Fibroblast of lung (primary cell): ENCODE measurements at places on chromosomes 7 and 10.
A peak's percentile ranks its signal among the peaks of the same experiment; 100 is the strongest.

DNA sequence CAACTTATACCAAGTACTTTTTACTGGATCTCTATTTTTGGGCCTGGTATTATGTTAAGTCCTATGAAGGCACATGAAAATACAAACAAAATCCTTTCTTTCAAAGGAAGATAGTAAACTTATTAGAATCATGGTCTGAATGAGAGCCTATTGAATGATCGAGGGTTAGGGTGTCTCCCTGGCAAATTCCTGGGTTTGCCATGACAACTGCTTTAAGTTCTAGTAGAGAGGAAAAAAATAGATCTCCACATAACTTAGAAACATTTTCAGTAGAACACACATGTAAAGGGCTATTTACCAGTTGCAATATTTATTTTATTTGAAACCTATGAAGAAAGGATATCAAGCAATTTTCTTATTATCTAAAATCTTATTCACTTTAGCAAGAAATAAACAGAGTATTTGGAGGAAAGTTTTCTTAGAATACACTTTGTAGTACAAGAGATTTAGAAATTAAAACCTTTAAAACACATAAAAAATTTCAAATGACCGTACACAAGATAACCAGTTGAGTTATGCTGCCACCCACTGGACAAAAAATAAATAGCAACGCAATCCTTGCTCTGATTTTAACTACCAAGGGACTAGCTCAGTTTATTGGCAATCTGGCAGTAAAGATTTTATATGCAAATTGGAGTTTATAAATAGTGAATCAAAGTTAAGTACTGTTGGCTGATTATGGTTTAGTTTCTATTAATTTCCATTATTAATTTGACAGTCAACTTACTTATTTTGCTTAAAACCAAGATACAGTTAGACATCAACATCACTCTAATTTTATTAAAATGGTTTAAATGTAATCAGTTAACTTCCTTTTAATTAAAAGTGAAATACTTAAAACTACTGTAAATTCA lies 33.9 kb downstream of the CACUL1 start:
- DNase-seq, result peak; percentile 73

DNA sequence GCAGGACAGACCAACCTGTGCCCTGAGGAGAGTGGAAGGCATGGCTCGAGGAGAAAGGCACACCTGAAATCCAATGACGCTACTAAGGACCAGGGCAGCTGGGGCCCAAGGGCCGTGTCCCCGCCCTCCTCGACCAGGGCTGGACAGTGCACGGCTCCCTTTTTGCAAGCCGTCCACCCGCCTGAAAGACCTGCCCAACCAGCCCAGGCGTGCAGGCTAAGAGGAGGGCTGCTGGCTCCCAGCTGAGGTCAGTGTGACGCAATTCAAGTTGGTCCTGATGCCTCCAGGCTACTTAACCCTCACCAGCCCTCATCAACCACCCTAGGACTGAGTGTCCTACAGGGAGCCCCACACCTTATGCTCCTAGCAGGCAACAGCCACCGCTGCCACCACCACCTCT lies 69.3 kb downstream of the DLG5 start:
- no peak for DNase-seq

GRCh38 chr7:29511337-29511736 lies 52.3 kb upstream of the PRR15 start:
- DNase-seq, result no peak

DNA sequence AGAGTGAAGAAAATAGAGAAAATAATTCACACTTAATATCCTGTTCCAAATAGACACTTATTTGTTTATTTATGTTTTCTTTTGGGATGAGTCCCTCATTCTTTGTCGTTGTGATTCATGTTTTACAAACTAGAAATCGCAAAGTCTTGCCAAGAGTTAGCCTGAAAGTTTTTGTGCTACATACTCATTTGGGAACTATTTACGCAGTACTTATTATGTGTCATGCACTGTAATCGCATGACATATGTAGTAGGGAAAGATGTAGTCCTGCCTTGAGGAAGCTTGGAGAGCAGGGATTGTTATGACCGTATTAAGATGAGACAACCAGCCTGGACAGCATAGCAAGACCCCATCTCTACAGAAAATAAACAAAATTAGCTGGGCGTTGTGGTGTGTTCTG lies 189.3 kb downstream of the ABCA13 start:
- DNase-seq, result peak; percentile 47

- no peak for DNase-seq
Measured at GRCh38 chr7:82081644-82082224, 311.9 kb upstream of the HGF start.

GRCh38 chr10:57694956-57695608 lies 572.6 kb downstream of the IPMK start:
- DNase-seq, result peak; percentile 45

DNA sequence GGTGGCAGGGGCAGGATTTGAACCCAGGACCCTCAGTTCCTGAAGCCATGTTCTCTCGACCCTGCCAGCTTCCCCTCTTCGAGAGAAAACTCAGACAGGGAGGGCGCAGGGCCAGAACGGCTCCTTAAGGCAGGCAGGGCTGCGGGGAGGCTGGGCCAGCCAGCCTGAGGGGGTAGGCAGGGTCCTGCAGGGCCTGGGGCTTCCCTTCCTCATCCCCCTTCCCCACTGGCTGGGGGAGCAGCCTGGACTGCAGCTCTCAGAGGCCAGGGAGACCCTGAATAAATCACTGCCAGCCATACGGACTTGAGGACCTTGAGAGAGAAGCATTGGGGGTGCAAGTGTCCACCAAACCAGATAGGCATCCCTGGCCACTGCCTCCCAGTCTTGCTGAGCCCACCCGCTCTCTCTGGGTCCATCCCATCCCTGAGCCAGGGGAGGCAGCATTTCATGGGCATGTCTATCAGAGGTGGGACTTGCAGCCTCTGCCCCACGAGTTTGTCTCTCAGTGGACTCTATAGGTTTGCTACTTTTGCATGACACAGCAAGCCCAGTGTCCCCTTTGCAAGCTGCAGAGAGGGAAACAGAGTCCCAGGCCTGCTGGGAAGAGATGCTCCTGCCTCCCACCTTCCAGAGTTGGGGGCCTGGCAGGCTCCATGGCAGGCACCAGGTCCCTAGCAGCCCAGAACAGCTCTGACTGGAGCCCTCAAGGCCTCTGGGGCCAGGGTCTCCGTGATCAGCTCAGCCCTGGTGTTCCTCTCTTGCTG lies 70.9 kb downstream of the MYL10 start:
- no peak for DNase-seq

- no peak for DNase-seq
Measured at GRCh38 chr10:42596196-42596595, 42.2 kb downstream of the ZNF33B start.

GRCh38 chr10:127157089-127157488 lies 39.3 kb downstream of the INSYN2A start:
- DNase-seq, result no peak

DNA sequence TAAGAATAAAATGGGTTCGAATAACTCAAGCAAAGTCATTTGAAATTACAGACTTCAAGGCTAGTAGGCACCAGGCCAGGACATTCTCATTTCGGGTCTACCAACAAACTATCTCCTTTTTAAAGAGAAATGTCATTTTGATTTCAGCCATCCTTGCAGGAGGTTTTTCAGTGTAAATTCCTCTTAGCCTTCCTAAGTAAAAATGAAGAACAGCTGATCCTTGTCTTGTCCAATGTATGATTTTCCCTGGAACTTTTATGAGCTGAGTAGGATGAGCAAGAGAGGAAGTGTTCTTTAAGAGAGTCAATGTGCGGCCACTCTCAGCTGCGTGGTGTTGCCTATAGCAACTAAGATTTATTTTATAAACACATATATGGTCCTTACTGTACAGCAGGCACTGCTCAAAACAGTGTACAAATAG lies 110.1 kb downstream of the PLCE1 start:
- DNase-seq, result peak; percentile 43

- DNase-seq, result no peak
Measured at GRCh38 chr7:138032186-138032585, 30.3 kb upstream of the CREB3L2 start.

GRCh38 chr10:123043409-123043925 lies 34.7 kb downstream of the ACADSB start:
- peak; percentile 64 for DNase-seq

GRCh38 chr7:1848911-1849311 lies 178.8 kb downstream of the ELFN1 start:
- DNase-seq, result no peak

- DNase-seq, result no peak
Measured at GRCh38 chr7:108463613-108464012, 7.4 kb upstream of the NRCAM start.

GRCh38 chr10:62082729-62083411 lies 181.4 kb downstream of the ARID5B start:
- peak; percentile 75 for DNase-seq

GRCh38 chr7:151672716-151673115 lies 153.0 kb upstream of the RHEB start:
- DNase-seq, result peak; percentile 38

GRCh38 chr10:79020015-79020491 lies 48.7 kb upstream of the ZMIZ1 start:
- no peak for DNase-seq

DNA sequence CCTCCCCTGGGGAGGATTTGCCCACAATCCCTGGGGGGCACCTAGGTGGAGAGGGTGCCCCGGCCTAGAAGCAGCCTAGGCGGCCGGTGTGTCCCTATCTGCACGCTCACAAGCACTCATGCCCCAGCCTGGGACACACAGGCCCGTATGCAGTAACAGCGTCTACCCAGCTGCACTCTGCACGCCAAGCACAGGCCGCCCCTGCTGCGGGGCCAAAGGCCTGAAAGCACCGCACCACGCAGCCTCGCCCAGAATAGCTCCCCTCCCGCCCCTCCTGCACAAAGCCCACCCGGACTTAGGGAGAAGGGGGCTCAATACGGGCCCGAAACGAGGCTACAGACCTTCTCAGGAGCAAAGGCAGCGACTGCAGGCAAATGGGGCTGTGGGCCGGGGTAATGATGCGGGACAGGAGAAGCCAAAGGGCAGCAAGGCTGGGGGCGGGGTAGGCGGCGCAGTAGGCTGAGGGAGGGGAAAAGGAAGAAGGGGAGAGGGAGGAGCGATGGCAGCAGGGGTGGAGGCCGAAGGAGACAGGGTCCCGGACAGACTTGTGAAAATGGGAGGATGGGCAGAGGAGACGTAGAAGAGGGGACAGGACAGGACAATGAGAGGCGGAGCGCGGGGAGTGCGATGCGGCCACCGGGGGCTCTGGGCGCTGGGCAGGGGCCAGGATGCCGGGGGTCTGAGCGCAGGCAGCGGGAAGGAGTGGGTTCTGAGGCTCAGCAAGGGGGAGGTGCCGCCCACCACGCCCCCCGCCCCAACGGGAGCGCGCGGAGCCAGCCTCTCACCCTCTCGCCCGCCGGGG lies 544 bp downstream of the GPRIN2 start:
- no peak for DNase-seq

DNA sequence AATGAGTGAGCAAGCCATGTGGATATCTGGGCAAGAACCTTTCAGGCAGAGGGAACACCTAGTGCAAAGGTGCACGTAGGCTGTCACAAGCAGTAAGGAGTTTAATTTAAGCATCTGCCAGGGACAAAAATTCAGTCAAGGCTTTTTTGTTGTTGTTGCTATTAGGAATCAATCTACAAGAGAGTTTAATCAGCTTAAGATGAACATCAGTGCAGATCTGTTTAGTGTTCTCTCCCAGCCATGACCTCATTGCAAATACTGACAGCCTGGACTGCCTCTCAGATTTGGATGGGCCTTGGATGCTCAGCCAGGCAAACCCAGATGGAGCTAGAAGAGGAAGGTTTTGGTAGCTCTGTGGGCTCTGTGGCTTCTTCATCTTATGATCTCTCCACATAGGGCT lies 3.3 kb upstream of the GLCCI1 start:
- no peak for DNase-seq

DNA sequence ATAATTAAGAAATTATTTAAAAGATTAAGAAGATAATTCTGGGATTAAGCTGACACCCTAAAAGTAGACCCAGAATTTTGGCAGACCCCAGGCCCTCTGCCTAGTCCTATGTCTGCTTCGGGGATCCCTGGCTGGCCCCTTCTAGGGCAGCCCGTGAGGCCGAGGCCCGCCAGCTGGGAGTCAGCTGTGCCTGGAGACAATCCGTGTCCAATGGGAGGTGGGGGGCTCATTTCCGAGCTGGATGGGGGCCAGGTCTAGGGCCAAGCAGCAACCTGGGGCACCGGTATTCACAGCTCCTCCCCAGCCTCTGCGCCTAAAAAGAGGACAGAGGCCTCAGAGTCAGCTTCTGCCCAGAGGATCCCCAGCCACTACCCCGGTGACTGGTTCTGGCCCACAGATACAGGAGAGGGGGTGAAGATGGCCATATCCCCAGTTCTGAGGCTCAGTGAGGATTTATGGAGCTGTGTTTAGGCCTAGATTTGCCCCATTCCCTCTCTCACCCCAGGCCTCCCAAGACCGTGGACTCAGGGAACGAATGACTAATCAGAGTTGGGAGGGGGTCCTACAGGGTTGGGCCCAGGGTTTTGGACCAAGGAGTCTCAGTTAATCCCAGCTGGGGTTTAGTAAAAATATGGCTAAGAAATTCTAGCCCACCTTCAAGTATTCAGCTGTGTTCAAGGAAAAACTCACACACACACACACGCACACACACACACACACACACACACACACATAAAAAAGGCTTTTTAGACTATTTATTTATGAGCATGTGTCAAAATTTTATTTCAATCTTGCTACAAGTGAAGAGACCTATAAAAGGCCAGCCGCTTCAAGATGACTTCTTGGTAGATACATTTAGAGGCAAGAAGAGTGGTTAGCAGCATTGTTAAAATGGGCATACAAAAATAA lies 37.4 kb upstream of the LBX1 start:
- no peak for DNase-seq

DNA sequence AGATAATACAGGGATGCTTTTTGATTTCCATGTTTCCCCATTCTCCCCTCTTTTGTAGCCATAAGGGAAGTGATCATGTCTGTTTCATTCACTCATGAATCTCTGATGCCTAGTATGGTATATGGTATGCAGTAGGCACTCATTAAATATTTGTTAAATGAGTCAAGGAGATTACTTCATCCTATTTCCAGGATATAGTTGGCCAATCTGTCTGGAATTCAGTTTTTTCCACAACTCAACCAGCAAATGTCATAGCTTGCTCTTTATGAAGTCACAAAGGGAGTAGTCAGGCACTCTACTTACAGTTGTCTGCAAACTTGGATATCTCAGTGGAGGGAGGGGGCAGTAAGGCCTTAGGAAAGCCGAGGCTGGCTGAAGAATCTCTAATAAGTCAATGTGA lies 853.6 kb downstream of the LRMDA start:
- peak; percentile 93 for DNase-seq
